ENCODE measurements at places on chromosomes 6 and 20. TPM values are rescaled to one million over a fixed set of nuclear protein-coding genes. Genes with fewer than 3 reads are reported as not detected.

The PHACTR1 gene
- total RNA-seq, result 16.0 TPM

DNA sequence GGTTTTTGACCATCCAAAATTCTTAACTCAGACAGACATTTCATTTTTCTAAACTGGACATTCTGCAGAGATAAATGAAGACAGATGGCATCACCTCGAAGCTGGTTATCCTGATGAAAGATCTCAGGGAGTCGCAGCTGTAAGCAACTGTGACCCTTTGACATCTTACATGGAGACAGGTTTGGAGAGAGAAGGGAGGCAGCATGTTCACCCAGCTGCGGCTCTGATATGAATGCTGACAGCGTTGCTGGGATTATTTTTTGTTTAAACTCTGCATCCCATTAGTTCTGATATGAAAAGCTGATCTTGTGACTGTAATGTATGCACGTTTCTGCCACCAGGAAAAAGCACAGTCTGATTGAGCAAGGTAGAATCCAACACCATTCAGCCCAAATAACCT, 89.4 kb downstream of the C6orf118 start:
- no peak for DNase-seq

GRCh38 chr6:47321577-47321976, 11.9 kb upstream of the TNFRSF21 start:
- no peak for DNase-seq

The ASCC3 gene
- total RNA-seq, result 21.9 TPM

GRCh38 chr20:41776421-41776820, 158.2 kb upstream of the CHD6 start:
- no peak for DNase-seq

- no peak for DNase-seq
Measured at GRCh38 chr6:20467437-20467836, 65.8 kb downstream of the E2F3 start.

DNA sequence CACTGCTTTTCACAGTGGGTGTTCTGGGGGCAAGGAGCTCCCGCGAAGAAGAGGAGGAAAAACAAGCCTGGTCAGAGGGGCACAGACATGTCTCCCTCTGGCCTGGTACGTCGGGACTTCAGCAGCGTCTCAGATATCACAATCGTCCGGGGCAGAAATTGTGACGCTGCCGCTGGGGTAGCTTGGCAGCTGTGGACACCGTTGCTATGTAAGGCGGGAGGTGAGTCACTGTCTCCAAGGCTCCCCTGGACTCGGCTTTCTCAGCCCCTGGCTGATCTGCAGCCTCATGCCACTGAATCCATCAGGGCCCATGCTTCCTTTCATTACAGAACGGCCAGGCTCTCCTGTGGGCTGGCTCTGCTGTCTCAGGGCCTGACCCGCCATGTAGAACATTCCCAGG, 98.7 kb downstream of the SULF2 start:
- DNase-seq, result no peak

GRCh38 chr6:24831771-24832716, 33.3 kb upstream of the ARMH2 start:
- DNase-seq, result no peak

The B3GALT4 gene
- 9.8 TPM for total RNA-seq

DNA sequence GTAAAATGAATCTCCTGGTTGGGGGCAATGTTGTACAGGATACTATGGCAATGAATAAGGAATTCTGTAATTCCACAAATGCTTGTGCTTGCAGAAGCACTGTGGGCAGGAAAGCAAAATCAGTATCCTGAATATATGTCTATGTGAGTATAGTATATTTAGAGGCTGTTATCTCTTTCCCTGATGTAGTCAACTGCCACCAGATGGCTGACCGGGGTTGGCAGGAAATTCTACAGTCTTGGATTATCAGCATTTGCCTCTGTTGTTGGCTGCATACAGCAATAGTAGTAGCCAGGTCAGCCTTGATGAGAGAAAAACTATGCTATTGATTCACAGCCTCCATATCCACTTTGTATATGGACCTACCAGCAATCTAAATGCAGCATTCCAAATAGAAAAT, 425.1 kb upstream of the JAG1 start:
- DNase-seq, result no peak

DNA sequence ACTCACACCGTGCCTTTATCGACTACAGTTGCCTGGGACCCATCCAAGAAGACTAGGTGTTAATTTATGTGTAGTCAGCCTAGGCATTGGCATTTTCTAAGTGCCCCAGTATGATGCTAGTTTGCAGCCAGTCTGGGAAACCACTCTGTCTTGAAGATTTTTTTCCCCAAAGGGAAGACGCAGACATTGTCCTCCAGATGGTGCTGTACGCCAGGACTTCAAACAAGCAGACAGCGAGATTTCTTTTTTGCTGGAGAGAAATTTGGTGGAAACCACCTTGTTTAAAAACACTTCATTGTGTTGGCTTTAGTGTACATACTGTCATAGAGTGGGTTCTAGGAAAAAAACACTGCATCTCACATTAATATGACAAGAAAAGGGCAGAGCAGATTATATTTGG, 30.0 kb downstream of the ALDH5A1 start:
- no peak for DNase-seq

The EPB41L1 gene
- 32.1 TPM for total RNA-seq

GRCh38 chr6:105045526-105045925, 88.6 kb downstream of the LIN28B start:
- DNase-seq, result no peak

DNA sequence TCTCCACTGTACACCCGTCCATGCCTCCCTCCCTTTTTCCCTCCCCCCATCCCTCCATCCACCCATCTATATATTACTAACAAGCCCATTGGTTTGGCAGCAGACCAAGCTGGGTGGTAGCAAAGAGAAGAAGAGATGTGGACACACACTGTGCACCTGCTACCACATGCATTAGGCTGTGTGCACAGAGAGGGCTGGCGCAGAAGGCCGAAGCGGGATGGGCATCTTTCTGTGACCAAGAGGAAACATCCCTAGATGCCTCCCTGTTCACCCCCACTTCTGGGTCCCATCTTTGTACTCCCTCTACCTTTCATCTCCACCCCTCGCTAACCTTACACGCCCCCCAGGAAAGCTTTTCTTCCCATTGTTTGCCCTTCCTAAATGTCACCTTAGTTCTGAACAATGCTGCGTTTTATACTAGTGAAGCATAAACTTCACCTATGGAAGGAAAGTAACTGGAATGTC, 64.9 kb upstream of the AFDN start:
- no peak for DNase-seq

GRCh38 chr6:111615916-111616612, 10.4 kb upstream of the TRAF3IP2 start:
- no peak for DNase-seq

DNA sequence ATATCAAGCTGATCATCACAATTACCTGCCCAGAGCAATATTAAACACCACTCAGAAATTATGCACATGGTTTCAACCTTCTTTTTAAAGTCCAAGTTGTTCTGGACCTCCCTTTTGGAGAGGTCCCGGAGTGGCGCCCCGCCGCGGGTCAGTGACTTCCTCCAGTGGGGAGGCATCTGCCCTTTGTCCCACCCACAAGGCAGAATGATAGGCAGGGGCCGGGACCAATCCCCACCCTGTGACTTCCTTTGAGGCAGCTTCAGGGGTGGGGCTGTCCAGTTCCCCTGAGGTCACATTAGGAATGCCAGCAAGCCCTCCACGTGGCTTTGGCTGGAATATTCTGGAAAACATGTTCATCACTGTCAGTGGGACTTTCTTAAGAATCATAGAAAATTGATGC, 207.0 kb downstream of the ANKRD60 start:
- DNase-seq, result peak; percentile 66

The DEFB124 gene
- not detected for total RNA-seq

The CRIP3 gene
- 0.85 TPM for total RNA-seq

GRCh38 chr6:33670971-33671743, 40.3 kb downstream of the UQCC2 start:
- no peak for DNase-seq

GRCh38 chr6:1285956-1286355, 25.9 kb upstream of the FOXQ1 start:
- no peak for DNase-seq

DNA sequence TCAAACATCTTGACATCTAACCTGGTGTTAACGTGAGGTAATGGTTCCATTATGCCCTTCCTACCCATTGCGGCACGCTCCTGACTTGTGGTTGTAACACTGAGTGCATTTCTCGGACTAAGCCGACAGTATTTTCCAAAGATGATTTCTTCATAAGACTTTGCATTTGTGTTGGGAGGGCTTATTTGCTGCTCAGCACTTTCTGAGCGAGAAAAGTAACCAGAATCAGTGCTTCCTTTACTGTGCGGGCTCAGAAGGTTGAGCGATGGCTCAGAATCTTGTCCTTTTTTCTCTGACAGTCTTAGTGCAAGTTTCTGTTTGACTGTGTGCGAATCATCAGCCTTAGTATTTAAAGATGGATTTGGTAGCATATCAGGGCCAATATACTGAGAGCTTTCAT, 171.7 kb downstream of the HIVEP2 start:
- no peak for DNase-seq

The FOXF2 gene
- total RNA-seq, result 0.29 TPM

DNA sequence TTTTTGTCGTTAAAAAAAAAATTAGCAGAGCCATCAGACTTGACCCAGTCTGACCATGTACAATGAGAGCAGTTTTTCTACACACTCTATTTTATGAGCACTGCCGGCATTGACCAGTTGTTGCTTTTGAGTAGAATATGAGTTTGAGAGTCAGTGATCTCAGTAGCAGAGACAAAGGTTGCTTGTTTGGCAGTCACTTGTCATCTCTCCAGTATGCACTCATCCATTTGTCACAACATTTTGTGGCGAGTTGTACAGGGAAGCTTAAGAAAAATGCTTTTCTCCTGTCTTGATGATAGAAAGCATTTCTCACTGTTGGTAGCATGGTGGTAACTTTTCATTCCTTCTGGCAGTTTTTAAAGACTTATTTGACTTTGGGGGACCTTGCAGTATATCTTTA, 159.9 kb downstream of the MMS22L start:
- DNase-seq, result no peak

DNA sequence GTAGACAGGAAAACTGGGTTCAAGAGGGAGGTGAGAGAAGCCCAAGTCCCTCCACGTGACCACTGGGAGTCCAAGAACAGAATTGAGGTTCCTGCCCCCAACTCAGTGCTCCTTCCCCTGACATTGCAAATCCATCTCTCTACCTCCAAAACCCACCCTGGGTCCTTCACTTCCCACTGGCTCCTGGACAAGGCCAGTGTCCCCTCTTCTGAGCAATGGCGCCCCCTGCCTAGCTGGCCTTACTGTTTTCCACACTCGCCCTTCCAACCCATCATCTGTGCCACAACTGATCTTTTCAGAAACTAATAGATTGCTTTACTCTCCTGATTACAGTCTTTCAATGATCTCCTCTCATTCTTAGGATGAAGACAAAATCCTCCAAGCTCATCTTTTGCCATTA, 200.3 kb downstream of the ANKRD60 start:
- no peak for DNase-seq

The VIP gene
- not detected for total RNA-seq

The WASF1 gene
- 3.2 TPM for total RNA-seq

The FAM217B gene
- total RNA-seq, result 29.0 TPM

DNA sequence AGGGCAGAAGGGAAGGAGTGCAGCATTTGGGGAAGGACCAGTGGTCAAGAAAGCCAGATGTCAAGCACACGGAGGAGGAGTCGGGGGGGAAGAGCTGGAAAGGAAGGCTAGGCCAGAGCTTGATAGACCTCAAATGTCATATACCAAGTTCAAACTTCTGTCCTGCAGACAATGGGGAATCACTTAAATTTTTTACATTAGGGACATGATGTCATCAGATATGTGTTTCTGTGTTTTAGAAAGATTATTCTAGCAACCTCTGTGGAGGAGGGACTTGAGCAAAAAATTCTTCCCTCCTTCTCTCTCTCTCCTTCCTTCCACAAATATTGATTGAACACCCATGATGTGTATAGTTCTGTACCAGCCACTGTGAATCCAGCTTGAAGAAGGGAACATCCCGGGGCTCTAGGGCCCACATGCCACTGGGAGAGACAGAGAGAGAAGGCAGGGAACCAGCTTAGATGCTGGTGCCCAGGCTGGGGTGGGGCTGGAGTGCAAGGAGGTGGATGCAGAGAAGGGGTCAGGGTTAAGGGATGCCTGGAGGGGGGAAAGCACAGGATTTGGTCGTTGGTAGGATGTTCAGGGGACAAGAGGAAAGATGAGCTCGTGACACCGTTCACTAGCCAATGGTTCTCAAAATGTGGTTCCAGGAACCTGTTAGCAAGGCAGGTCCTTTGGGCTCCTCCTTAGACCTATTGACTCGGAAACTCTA, 19.8 kb upstream of the AAR2 start:
- no peak for DNase-seq

- no peak for DNase-seq
Measured at GRCh38 chr6:151808371-151809241, 1.1 kb downstream of the ESR1 start.

- no peak for DNase-seq
Measured at GRCh38 chr6:112367628-112368027, 20.5 kb downstream of the RFPL4B start.

DNA sequence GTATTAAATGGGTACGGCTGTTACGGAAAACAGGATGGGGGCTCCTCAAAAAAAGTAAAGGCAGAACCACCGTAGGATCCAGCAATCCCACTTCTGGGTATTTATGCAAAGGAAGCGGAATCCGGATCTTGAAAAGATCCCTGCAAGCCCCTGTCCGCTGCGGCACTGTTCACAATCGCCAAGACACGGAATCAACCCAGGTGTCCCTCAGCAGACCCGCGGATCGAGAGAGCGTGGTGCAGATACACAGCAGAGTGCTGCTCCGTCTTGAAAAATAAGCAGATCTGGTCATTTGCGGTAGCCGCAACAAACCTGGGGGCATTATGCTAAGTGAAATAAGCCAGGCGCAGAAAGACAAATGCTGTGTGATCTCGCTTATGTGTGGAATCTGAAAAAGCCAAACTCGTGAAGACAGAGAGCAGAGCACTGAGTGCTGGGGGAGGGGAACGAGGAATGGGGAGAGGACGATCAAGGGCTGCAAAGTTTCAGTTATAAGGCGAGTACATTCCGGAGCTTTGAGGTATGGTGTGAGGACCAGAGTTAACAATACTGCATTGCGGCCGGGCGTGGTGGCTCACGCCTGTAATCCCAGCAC, 41.3 kb downstream of the NTSR1 start:
- no peak for DNase-seq

The PRPF6 gene
- 43.9 TPM for total RNA-seq

The OOEP gene
- 0.24 TPM for total RNA-seq
